ENCODE measurements at places on chromosomes 13 and 19. TPM values are rescaled to one million over a fixed set of nuclear protein-coding genes. Genes with fewer than 3 reads are reported as not detected.

Gene KLK5
- not detected for total RNA-seq

Gene NALCN
- 28.6 TPM for total RNA-seq

Gene ODAD3
- total RNA-seq, result 0.35 TPM

Gene DUXA
- not detected for total RNA-seq

Gene CPB2
- total RNA-seq, result not detected

Gene PEAK3
- 1.2 TPM for total RNA-seq

Gene PCDH20
- 10.6 TPM for total RNA-seq

Gene PDX1
- not detected for total RNA-seq

Gene CPAMD8
- total RNA-seq, result 36.4 TPM

Gene R3HDM4
- total RNA-seq, result 37.6 TPM

Gene POLRMT
- 23.8 TPM for total RNA-seq

Gene RFX1
- total RNA-seq, result 3.0 TPM

Gene ARHGEF18
- 22.7 TPM for total RNA-seq

Gene SLC15A1
- not detected for total RNA-seq

Gene FBN3
- not detected for total RNA-seq

Gene TLE6
- total RNA-seq, result 7.8 TPM

Gene SIGLEC7
- total RNA-seq, result 5.9 TPM

Gene TBC1D4
- 20.3 TPM for total RNA-seq

Gene DAZAP1
- total RNA-seq, result 76.9 TPM

Gene ZNF177
- total RNA-seq, result 1.9 TPM

Gene CEACAM18
- not detected for total RNA-seq

Gene TMEM255B
- 14.9 TPM for total RNA-seq

Gene TIMM50
- 25.7 TPM for total RNA-seq
